ENCODE measurements at places on chromosomes 2 and 18.

GRCh38 chr2:233928594-233929351 lies 11.6 kb downstream of the TRPM8 start:
- peak; percentile 70 for DNase-seq

GRCh38 chr2:149747456-149747855 lies 159.9 kb upstream of the MMADHC start:
- DNase-seq: no peak

DNA sequence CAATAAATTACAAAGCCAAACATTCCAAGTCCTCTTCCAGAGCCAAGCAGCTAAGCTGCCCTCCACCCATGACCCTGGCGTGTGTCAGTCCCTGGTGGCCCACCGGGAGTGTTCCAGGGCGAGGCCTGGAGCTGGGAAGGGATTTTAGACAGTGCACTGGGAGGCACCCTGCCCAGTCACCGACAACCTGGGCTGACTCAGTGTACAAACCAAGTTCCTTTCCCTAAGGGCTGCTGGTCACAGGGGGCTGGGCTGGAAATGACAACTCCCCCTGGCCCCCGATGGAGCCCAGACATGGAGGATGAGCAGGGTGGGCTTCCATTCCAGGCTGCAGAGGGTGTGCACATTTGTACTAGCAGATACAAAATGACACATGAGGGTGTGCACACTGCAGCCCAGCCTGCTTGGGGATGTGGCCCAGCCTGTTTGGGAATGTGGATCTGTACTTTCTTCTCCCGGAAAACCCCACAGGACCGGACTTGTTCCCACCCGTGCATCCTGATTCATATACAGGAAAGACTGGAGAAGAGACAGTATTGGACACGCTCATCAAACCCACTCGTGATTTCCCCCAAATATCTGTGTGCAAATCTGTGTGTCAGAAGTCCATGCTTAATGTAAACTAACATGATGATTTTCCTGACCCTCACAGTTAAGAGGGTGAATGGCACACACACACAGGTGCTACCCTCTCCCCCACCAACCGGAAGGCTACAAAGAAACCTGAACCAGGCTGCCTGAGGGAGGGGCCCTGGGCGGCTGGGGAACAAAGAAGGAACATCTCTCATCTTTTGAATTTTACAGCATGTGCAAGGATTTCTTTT lies 58.9 kb downstream of the NDUFA10 start:
- DNase-seq: no peak

DNA sequence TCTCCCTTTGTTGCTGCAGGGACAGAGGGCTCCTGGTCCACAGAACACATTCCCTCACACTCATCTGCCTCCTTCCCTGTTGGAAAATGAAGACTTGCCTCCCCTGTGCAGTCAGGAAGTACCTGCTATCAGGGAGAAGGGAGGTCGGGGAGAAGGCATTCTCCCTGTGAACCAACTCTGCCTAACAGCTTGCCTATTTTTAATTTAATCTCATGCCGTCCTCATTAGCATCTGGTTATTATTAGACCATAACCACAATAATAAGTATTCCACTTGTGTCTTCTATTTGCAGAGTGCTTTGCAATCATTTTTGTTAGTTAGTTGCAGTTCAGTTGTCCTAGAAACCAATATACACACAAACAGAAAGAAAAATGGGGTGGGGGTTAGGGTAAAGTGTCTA lies 232.6 kb upstream of the SKOR2 start:
- no peak for DNase-seq

Measured in neural progenitor cell (in vitro differentiated cells).